CD4-positive, alpha-beta T cell (primary cell): ENCODE measurements at places on chromosomes 4 and X. TPM values are rescaled to one million over a fixed set of nuclear protein-coding genes. Genes with fewer than 3 reads are reported as not detected.

DNA sequence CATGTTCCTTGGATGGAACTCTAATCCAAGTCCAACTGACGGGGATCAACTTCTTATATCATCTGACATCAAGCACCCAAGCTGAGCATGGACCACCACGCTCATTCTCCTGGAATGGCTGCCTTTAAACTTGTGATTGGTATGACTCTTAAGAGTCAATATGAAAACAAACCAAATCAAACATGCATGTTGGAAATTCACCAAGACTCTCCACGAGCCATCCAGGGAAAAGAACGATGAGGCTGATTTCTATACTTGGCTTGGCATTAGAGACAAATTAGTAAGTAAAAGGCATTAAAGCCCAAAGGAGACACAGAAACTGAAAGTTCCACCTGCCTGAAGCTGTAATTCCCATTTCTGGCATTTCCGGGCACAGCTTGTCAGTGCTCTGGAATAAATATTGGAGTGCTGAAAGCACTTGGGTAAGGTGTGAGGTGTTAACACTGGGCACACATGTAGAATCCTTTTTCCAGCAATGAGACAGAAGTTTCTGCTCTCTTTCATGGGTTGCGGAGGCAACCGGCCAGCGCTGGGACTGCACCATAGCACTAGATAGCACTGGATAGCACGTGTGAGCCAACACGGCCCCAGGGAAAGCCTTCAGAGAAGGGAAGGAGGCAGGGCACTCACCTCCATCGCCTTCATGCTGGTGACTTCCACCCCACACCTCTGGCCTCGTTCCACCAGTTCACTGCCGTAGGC is 42.1 kb upstream of the CENPU start:
- no peak for DNase-seq

DNA sequence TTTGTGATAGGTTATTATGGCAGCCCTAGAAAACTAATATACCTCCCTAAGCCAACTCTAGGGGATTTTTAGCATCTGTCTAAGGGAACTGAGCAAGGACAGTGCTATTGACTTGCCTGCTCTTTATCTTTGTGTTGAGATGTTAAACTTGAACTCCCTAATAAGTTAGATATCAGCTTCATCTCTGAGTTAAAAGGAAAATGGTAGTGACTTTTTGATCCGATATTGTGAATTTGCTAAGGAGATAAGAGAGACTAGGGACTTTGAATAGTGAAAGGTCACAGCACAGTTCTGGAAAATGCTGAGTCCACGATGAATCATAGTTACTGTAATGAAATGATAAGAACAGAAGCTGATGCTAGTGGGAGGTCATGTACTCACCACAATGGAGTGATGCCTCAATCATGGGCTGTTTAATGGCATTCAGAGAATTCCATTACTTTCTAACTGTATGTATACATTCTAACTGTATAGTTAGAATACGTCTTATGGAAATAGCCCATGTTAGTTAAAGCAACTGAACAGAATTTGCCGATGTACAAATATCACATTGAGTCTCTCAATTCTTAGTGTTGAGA is 147.2 kb downstream of the GLRA3 start:
- no peak for DNase-seq

DNA sequence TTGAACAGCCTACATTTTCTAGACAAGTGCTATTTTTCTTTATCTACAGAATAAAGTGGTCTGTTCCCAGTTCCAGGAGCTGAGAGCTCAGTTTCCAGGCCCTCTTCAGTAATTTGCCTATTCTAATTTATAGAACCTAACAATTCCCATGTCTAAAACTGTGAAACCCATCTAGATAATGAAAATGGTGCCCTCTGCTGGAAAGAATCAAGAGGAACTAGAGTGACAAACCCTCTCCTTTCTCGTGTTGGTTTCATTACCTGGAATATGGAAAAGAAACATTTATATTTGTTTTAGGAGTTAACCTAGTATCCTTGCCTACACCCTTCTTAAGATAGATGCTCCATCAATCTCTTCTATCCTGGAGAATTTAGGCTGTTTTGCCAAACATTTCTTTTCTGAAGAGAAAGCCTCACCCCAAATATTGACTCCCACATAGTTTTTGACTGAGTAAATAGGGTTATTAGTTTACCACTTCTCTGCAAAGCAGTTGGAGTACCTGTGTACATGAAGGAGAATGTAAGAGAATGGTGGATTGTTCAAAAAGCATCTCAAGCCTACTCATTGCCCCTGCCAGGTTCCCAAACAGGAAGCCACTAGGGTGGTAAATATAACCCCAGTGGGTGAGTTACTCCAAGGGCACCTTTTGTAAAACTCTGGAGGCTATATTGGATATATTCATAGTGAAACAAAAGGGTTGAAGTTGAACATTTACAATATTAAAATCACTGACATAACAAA is 121.6 kb downstream of the RASL11B start:
- no peak for DNase-seq

GRCh38 chr4:126715067-126715466 is 917.7 kb upstream of the INTU start:
- no peak for DNase-seq

GRCh38 chr4:53366301-53366716 is 448 bp upstream of the SCFD2 start:
- no peak for DNase-seq

GRCh38 chr4:124386648-124387047 is 325.9 kb downstream of the ANKRD50 start:
- DNase-seq: no peak

The IL1RAPL1 gene
- total RNA-seq: not detected

The NOCT gene
- total RNA-seq: 15.8 TPM

The FAM236C gene
- total RNA-seq: not detected

The ERVMER34-1 gene
- not detected for total RNA-seq
